ENCODE measurements at places on chromosomes 12 and 14. TPM values are rescaled to one million over a fixed set of nuclear protein-coding genes. Genes with fewer than 3 reads are reported as not detected.

Gene RIMBP2
- total RNA-seq = 0.70 TPM

Gene RPS6KL1
- total RNA-seq = 1.7 TPM

Gene ABCC9
- 0.68 TPM for total RNA-seq

Gene DUSP6
- 30.1 TPM for total RNA-seq

Gene CEBPE
- total RNA-seq = not detected

Gene TAS2R9
- not detected for total RNA-seq

Gene PPP1R36
- total RNA-seq = 1.3 TPM

Gene STYK1
- total RNA-seq = 8.7 TPM

Gene CD163L1
- total RNA-seq = 2.8 TPM

Gene AQP6
- total RNA-seq = not detected

Gene DIO2
- 54.0 TPM for total RNA-seq

Gene MYH6
- total RNA-seq = not detected

Gene KLRK1
- total RNA-seq = 10.7 TPM

Gene GNB3
- not detected for total RNA-seq

Gene NR4A1
- total RNA-seq = 3.4 TPM

Gene IKZF4
- 2.0 TPM for total RNA-seq

Gene TTLL5
- 15.3 TPM for total RNA-seq

Gene OTOGL
- 0.04 TPM for total RNA-seq

Gene AVPR1A
- 2.1 TPM for total RNA-seq

Gene C3AR1
- 0.15 TPM for total RNA-seq

Gene FGF23
- total RNA-seq = not detected

Gene SVOP
- total RNA-seq = not detected

Gene KLRC2
- total RNA-seq = not detected

Gene PMEL
- total RNA-seq = 0.76 TPM

Gene LRFN5
- 0.19 TPM for total RNA-seq

Gene TMEM121
- total RNA-seq = 1.1 TPM

Gene MGAT2
- total RNA-seq = 19.6 TPM

Gene CIDEB
- total RNA-seq = 26.3 TPM

Gene ERP27
- not detected for total RNA-seq

Gene GALNT4
- total RNA-seq = 5.3 TPM

Gene TOX4
- total RNA-seq = 48.0 TPM

Gene NYNRIN
- total RNA-seq = 4.7 TPM

Gene ATP2A2
- 194 TPM for total RNA-seq

Gene NXPH4
- total RNA-seq = 0.95 TPM

Gene KLRD1
- total RNA-seq = 1.9 TPM

Gene GARIN6
- not detected for total RNA-seq

Gene FSCB
- not detected for total RNA-seq

Data from esophagus squamous epithelium (tissue), 5 donors.